GM12892 (cell line): ENCODE measurements at places on chromosomes 6 and 20.

GRCh38 chr6:6582131-6582530 lies 6.4 kb upstream of the LY86 start:
- no peak for DNase-seq

DNA sequence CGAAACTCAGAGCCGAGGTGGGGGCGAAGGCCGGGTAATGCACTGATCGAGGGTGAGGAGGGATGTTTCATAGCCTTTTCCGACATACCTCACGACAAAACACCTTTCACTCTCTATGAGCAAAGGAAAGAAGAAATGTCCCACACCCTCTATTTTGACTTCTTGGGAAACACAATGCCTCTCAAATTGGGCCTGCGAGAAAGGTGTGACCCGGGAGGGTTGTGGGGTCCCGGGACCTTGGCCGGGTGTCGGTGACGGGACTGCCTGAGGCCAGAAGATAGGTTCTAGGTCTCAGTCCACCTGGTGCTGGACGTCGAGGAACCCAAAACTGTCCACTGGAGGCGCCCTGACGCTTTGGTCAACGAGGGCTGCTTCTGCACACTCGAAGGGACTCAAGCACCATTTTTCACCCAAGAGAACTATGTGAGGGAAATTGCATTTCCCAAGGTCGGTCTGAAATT lies 41.1 kb upstream of the OSTM1 start:
- DNase-seq: no peak

- no peak for DNase-seq
These were observed 15.2 kb downstream of the CDH22 start for GRCh38 chr20:46293084-46293483.

DNA sequence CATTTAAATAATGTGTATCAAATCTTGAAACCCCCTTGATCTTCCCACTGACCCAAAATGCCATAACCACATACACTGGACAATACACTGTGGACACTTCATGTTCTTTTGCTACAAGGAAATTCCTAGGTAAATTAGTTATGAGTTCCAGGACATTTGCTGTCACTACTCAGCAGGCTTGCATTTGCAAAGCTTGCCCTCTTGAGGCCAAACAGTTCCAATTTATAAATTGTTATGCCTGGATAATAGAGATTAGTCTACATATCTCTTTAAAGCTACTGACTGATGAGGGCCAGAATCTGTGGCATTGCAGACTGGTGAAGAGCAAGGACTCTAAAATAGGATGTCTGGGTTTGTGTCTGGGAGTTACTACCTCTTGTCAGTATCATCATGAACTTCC lies 17.4 kb upstream of the RAB32 start:
- no peak for DNase-seq

DNA sequence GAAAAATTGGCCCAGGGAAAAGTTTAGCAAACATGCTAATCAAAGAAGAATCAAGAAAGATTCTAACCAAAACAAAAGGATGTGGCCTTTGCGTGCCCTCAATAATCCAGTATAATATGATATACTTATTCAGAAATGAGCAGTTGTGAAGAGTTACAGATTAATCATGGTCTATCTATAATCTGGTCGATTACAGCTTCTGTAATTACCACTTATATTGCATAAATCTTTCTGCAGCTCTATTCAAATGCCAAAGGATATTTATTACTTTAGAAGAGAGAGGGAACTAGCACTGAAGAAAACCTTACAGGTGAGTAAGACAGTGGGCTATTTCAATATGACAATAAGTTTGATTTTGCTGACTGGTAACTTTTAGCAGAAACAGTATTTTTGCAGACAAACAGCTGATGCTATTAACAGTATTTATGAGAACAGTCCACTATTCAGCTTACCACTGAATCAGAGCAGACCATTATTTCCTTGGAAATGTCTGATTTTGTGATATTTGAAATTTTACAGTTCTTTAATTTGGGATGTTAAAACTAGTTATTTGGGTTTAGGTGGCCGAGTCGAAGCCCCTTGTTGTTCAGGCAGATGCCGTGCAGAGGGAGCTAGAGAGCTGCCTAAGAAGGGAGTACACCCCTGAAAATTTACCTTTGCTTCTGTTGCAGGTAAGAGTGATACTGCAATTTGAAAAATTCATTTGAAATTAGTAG lies 92.2 kb downstream of the CEP57L1 start:
- no peak for DNase-seq

GRCh38 chr6:73394577-73395354 lies at the start of gene DDX43:
DDX43 (plus strand) TSS chr6:73394828; CDS start chr6:73394906, 78 bp downstream.
- no peak for DNase-seq

- DNase-seq: no peak
These were observed 209.7 kb upstream of the SUPT3H start for GRCh38 chr6:45587229-45588060.

- DNase-seq: no peak
These were observed 7.6 kb upstream of the LKAAEAR1 start for GRCh38 chr20:64091770-64092169.

DNA sequence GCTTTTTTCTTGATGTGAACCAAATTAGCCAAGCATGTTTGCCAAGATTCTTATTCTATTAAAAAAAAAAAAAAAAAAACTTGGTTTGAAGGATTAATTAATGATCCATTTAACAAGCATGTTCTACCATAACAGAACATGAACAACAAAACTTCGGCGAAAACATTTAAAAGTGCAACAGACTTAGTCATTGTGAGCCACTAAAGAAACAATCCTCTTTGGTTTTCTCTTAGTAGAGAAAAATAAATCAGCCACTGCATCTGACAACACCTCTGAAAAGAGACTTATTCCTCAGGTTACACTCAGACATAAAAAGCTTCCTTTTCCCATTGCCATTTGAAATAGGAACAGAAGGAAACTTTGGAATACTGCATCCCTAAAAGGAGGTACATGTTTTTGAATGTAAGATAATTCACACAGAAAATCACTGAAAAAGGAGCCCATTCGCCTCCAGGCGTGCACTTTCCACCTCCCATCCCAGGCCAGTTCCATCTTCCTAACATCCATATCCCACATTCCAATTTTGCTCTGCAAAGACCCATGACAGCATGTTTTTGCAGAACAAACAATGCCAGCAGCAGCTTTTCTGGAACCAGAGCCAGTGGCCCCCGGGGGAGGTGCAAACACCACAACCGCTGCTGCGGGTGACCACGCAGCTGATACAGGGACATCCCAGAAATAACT lies 79.5 kb downstream of the ZMYND8 start:
- no peak for DNase-seq

DNA sequence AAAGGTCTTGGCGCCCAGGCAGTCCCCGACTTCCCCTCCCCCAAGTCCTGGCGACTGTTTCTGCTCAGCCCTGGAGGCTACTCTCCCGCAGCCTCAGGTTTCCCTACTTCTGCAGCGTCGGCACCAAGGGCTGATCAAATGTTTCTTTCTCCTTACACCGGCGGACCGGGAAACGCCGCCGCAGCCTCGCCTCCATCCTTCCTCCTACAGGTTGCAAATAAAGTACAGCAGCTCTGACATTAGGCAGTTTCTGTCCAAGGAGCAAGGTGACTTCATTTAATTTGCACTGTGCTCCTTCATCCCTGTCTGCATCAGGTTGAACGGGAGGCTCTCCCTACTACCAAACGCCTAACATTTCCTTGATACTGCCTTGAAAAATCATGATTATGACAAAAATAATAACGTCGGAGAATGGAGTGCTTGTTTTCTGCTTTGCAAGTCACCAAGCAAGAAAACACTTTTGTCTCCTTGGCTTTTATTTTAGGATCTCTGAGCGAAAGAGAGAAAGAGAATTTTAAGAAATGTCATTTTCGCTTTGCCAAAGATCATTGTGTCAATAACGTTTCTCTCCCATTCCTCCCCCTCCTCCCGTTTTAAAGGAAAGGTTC lies 1.0 kb downstream of the CLIC5 start:
- DNase-seq: no peak

DNA sequence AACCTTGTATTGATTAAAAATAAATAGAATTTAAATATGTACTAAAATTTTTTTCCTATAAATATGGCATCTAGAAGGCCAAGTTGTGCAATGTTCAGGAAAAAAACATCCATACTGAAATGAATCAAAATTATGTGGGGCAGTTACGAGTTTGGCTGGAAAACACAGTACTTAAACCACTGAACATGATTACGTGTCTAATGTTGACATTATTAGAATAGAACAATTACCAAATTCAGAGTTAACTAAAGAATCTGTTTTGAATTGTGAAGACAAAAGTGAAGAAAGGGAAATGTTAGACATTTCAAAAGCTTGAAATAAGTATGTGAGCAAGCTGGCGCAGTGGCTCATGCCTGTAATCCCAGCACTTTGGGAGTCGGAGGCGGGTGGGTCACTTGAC lies 57.2 kb downstream of the KLHL31 start:
- DNase-seq: no peak

- no peak for DNase-seq
These were observed 14.6 kb upstream of the ZMYND8 start for GRCh38 chr20:47370850-47371782.

- DNase-seq: peak; percentile 46
These were observed 44.7 kb downstream of the NFATC2 start for GRCh38 chr20:51497542-51498467.

DNA sequence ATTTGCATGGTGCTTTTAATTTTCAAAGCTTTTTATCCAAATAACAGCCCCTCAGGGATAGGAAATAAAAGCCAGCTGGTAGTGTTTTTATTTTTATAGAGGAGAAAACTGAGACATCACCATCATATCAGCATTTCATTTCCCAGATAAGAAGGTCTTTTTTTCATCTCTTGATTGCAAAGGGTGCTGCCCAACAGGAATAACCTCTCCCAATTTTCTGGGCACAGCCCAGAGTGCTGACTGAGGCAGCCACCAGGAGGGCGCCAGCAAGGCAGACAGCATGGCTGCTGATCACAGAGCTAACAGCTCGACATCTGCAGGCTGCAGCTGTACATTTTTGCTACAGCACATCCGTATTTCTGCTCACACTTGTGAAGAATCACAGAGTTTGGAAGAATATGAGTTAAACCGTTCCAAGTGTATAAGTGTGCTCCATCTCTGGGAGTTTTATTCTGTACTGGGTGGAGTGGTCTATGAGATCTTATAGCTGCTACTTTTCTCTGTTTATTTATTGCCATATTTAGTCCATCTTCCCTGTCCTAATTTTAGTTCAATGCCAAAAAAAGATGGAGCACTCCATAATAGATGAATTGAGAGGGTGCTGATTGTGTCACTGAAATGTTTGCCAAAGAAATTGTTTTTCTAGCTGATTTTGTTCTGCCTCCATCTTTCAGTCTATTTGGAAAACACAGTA lies 85.5 kb upstream of the C20orf144 start:
- no peak for DNase-seq
